Adipose tissue (tissue), 3 donors: ENCODE measurements at places on chromosomes 1 and 21. TPM values are rescaled to one million over a fixed set of nuclear protein-coding genes. Genes with fewer than 3 reads are reported as not detected.

Gene GPR89A
- polyA plus RNA-seq = 8.7 TPM

Gene ZMYM4
- polyA plus RNA-seq = 5.9 TPM

Gene TSSK3
- polyA plus RNA-seq = 0.22 TPM

Gene FGR
- polyA plus RNA-seq = 39.8 TPM

Gene CDK11B
- 35.4 TPM for polyA plus RNA-seq

Gene CD1B
- polyA plus RNA-seq = not detected

Gene CORT
- polyA plus RNA-seq = not detected

Gene BLZF1
- 4.4 TPM for polyA plus RNA-seq

Gene NR5A2
- 2.1 TPM for polyA plus RNA-seq

Gene FAM72C
- not detected for polyA plus RNA-seq

Gene MDM4
- polyA plus RNA-seq = 7.0 TPM

Gene ZNF593OS
- polyA plus RNA-seq = 0.61 TPM

Gene RYR2
- polyA plus RNA-seq = 0.36 TPM

Gene PLA2G2F
- polyA plus RNA-seq = not detected

Gene TMIGD3
- 0.49 TPM for polyA plus RNA-seq

Gene ALG14
- polyA plus RNA-seq = 2.0 TPM

Gene SPRR2D
- polyA plus RNA-seq = 1.3 TPM

Gene GPATCH4
- polyA plus RNA-seq = 12.5 TPM

Gene KIF17
- 0.89 TPM for polyA plus RNA-seq

Gene HLX
- 21.1 TPM for polyA plus RNA-seq

Gene TRAF3IP3
- polyA plus RNA-seq = 0.22 TPM

Gene PLPPR4
- 1.0 TPM for polyA plus RNA-seq

Gene WDTC1
- polyA plus RNA-seq = 19.5 TPM

Gene CYP2J2
- polyA plus RNA-seq = 0.71 TPM

Gene AGO1
- polyA plus RNA-seq = 3.0 TPM

Gene MPZ
- 3.5 TPM for polyA plus RNA-seq

Gene OR2L13
- not detected for polyA plus RNA-seq

Gene TDRKH
- polyA plus RNA-seq = 3.6 TPM

Gene HFM1
- polyA plus RNA-seq = 0.23 TPM

Gene UTS2
- polyA plus RNA-seq = 0.08 TPM

Gene SMIM11
- polyA plus RNA-seq = 2.2 TPM

Gene TMPRSS15
- polyA plus RNA-seq = 0.11 TPM
